ENCODE measurements at places on chromosomes 16 and 17.

GRCh38 chr16:88349903-88350900 is 32.6 kb upstream of the ZNF469 start:
- no peak for DNase-seq

DNA sequence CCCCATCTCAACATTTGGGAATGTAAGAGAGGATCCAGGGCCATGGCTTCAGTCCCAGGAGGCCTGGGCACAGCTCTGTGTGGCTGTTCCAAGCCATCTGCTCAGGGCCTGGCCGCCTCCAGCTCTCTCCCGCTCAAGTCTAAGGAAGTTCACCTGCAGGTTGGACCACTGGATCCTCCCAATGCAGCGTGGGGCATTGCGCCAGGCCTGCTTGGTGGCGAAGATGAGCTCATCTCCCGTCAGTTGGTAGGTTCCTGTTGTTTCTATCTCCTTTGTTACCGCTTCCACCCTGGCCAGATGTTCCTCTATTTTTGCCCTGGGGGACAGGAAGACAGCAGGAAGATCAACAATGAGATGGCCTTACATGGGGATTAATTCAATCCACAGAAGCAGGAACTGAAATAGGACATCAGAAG is 17.5 kb downstream of the NOS2 start:
- DNase-seq, result no peak

GRCh38 chr17:52026075-52026474 is 132.4 kb downstream of the CA10 start:
- DNase-seq, result no peak

- DNase-seq, result no peak
Observed at GRCh38 chr16:22815863-22816262, 1.9 kb downstream of the HS3ST2 start.

- DNase-seq, result no peak
Observed at GRCh38 chr16:77960766-77961165, 61.6 kb upstream of the CLEC3A start.
